Left renal pelvis (tissue), 4 donors: ENCODE measurements at places on chromosomes 2 and 18. TPM values are rescaled to one million over a fixed set of nuclear protein-coding genes. Genes with fewer than 3 reads are reported as not detected.

ZEB2 gene
- 124 TPM for polyA plus RNA-seq

ARL5A gene
- polyA plus RNA-seq, result 32.8 TPM

GKN2 gene
- not detected for polyA plus RNA-seq

RAPGEF4 gene
- 5.8 TPM for polyA plus RNA-seq

SLC14A1 gene
- 4.5 TPM for polyA plus RNA-seq

PLEKHH2 gene
- 35.1 TPM for polyA plus RNA-seq

CBLN2 gene
- polyA plus RNA-seq, result 13.9 TPM

PLA2R1 gene
- polyA plus RNA-seq, result 106 TPM

MAP2 gene
- 31.2 TPM for polyA plus RNA-seq

GPR35 gene
- 3.0 TPM for polyA plus RNA-seq
